Uterus (tissue), 4 donors: ENCODE measurements at places on chromosomes 5 and 9. TPM values are rescaled to one million over a fixed set of nuclear protein-coding genes. Genes with fewer than 3 reads are reported as not detected.

DNA sequence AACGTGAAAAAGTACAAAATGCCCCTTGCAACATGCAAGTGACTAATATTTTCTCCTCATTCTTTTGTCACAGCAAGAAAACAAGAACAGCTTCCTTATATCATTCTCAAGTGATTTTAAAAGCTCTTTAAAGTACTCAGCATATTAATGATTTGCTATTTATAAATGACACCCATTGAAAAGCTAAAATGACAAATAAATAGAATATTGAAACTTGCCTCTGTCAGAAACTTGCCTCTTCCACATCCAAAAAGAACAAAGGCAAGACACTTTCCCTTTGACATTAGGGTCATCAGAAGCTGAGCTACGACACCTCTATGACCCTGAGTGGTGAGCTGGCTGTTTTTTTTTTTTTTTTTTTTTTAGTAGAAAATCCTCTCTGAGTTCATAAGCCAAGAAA lies 339.6 kb upstream of the ITGA1 start:
- DNase-seq, result no peak
- no peak overlapping the region for H3K4me3 ChIP-seq
- H3K27me3 ChIP-seq, result no peaks in the 10 kb centered on the region
- H3K4me1 ChIP-seq, result no peaks in the 10 kb centered on the region
- no peak overlapping the region for H3K27ac ChIP-seq
- no peaks in the 10 kb centered on the region for H3K36me3 ChIP-seq

BTNL8 gene
- total RNA-seq, result not detected

PTGDS gene
- 55.9 TPM for total RNA-seq

GRCh38 chr9:6955251-6955921 lies 197.6 kb downstream of the KDM4C start:
- no peak overlapping the region for H3K4me3 ChIP-seq
- no peaks in the 10 kb centered on the region for H3K4me1 ChIP-seq
- H3K36me3 ChIP-seq, result no peaks in the 10 kb centered on the region
- DNase-seq, result no peak
- H3K27me3 ChIP-seq, result no peaks in the 10 kb centered on the region
- no peak overlapping the region for H3K27ac ChIP-seq

GRCh38 chr5:178385496-178385890 lies 152.9 kb upstream of the PHYKPL start:
- H3K27me3 ChIP-seq, result no peaks in the 10 kb centered on the region
- H3K4me3 ChIP-seq, result no peak overlapping the region
- no peak overlapping the region for H3K27ac ChIP-seq
- DNase-seq, result no peak
- no peaks in the 10 kb centered on the region for H3K36me3 ChIP-seq
- no peaks in the 10 kb centered on the region for H3K4me1 ChIP-seq

GRCh38 chr9:120735415-120736126 lies 21.3 kb upstream of the MEGF9 start:
- H3K27ac ChIP-seq, result no peak overlapping the region
- H3K36me3 ChIP-seq, result no peaks in the 10 kb centered on the region
- H3K27me3 ChIP-seq, result no peaks in the 10 kb centered on the region
- DNase-seq, result no peak
- no peak overlapping the region for H3K4me3 ChIP-seq

LTC4S gene
- 22.9 TPM for total RNA-seq
